EL (cell line): ENCODE measurements at places on chromosomes 6 and 20.

DNA sequence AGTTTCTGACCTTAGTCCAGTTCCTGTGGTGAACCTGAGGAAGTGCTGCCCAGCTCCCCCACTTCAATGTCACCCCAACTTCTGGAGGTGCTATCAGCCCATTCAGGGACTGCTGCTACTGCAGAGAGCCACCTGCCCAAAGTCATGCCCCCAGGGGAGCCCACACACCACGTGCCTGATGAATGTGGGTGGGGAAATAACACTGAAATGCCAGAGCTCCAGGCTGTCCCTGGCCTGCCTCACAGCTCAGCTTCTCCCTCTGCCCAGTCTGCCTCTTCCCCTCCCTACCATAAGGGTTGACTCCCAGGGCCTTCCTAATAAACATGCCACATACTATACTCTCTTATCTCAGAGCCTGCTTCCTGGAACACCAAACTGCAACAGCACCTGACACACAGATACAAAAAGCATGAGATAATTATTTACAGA is 276.4 kb upstream of the MOCS1 start:
- no peak for DNase-seq

DNA sequence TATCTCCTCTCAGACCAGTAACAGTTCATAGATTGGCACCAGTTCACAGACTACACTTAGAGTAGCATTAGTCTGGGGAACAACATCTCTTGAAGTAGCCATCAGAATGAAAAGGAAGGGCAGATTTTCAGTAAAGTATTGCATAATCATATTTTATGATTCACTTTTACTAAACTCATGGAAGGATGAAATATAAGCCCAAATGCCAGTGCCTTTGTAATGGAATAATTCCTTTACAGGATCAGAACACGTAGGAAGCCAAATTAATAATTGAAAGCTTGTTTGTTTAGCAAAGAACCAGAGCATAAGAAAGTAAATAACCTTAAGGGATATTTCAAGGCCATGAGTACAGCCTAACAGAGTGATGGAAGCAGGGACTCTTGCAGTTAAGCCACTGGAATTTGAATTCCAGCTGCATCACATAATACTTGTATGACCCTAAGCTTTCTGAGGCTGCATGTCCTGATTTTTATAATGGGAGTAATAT is 11.4 kb upstream of the LOC128125822 start:
- no peak for DNase-seq

DNA sequence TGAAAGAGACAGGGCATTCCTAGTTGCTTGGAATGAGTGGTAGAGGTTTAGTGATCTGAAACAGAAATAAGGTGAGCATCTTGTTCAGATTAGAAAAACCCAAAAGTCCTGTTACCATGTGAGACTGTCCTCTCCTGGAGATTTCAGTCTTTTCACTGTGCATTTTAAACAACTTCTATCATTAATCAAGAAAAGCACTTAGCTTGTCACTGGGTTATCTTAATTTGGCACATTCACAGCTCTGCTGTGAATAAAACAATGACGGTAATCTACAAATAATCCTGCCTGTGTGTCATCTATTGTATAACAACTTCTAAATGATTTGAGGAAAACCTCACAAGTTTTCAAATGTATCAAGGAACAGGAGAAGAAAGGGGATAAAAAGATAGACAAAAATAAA is 9.5 kb upstream of the SMIM8 start:
- no peak for DNase-seq

DNA sequence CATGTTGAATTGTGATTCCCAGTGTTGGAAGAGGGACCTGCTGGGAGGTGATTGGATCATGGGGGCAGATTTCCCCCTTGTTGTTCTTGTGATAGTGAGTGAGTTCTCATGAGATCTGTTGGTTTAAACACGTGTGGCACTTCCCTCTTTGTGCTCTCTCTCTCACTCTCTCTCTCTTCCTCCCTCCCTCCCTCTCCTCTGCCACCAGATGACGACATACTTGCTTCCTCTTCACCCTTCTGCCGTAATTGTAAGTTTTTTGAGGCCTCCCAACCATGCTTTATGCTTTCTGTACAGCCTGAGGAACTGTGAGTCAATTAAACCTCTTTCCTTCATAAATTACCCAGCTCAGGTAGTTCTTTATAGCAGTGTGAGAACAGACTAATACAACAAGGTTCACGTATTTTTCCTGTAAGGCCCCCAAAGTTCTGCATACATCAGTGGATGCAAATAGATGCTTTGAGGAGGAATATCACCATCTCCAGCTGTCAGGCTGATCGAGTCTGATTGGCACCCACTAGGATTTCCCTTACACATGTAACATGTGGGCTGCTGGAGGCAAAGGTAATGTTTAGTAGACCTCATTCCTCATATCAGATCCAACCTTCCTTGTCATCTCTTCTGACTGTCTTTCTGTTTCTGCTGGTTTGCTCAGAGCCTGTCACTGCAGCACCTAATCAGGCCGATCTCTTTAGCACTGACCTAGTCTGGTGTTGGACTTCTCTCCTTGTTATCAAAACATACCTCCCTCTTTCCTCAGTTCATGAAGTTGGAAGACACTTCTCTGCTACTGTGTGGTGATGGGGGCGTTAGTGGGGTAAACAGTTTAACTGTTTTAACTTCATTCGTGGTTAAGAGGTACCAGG is 54.3 kb upstream of the BACH2 start:
- DNase-seq: no peak

DNA sequence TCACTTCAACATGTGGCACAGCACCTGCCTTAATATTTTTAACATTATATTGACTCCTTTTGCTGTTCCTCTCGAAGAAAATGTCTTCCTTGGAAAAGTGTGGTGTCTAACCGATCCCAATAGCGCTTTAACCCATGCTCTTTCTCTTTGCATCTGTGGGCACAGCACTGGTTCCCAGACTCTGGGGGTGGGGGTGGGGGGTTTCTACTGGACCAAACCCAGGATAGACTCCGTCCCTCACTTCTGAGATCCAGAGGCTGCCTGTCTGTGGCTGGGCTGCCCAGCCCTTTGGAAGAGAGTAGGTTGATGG is 3.9 kb upstream of the ZNF292 start:
- DNase-seq: no peak

GRCh38 chr6:73564578-73565345 is 43.9 kb upstream of the EEF1A1 start:
- no peak for DNase-seq
